ENCODE measurements at places on chromosomes 11 and 22. TPM values are rescaled to one million over a fixed set of nuclear protein-coding genes. Genes with fewer than 3 reads are reported as not detected.

The NRXN2 gene
- 0.72 TPM for total RNA-seq

DNA sequence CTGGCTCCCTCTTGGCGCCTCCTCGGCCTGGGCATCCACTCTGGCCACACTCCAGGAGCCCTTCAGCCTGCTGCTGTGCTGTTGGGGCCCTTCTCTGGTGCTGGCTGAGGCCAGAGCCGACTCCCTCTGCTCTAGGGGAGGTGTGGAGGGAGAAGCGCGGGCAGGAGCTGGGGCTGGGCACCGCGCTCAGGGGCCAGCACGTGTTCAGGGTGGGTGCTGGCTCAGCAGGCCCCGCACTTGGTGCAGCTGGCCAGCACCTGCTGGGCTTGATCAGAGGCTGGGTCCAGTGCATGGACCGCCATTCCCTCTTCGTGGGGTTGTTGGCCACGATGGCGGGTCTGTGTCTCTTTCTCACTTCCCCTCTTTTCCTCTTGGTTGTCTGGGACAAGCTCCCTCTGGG, 2381.0 kb downstream of the LRRC4C start:
- no peaks in the 10 kb centered on the region for H3K4me1 ChIP-seq
- H3K27me3 ChIP-seq = no peaks in the 10 kb centered on the region
- no peak for DNase-seq
- no peaks in the 10 kb centered on the region for H3K36me3 ChIP-seq
- no peak overlapping the region for H3K4me3 ChIP-seq
- H3K27ac ChIP-seq = no peak overlapping the region

DNA sequence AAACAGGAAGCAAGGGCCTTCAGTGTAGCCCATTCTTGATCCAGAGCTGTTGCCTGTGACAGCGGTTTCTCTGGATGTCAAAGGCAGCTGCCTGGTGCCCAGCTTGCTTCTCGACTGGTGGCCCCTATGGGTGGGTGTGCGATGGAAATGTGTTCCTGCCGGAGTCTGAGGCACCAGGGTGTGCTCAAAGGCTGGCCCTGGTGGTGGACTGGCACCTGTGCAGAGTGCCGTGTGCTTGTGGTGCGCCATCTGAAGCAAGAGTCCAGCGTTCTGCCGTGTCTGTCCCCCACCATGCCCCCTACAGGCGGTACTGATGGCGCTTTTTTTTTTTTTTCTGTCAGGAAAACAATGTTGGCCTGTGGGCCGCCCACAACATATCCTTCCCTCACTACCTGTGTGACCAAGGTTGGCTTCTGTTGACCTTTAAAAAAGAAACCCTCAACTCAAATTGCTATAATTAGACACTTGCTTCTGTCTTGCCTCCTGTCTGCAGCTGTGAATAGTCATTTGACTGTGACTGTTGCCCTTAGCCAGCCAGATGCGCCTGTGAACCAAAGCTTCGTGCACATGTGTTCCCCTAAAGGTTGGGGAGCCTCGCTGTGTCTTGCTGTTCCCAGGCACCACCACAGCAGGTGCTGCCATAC, 4.7 kb upstream of the RANBP1 start:
- DNase-seq = no peak
- peaks cover 86% of the 10 kb centered on the region for H3K36me3 ChIP-seq
- peaks cover 6% of the 10 kb centered on the region for H3K4me1 ChIP-seq
- H3K27me3 ChIP-seq = no peaks in the 10 kb centered on the region
- H3K27ac ChIP-seq = no peak overlapping the region

GRCh38 chr11:73940801-73941570, 9.8 kb upstream of the DNAJB13 start:
- no peaks in the 10 kb centered on the region for H3K27me3 ChIP-seq
- H3K4me1 ChIP-seq = no peaks in the 10 kb centered on the region
- no peaks in the 10 kb centered on the region for H3K36me3 ChIP-seq
- DNase-seq = no peak
- H3K27ac ChIP-seq = no peak overlapping the region

GRCh38 chr11:84218318-84218717, 932.2 kb upstream of the CCDC90B start:
- no peak overlapping the region for H3K27ac ChIP-seq
- no peaks in the 10 kb centered on the region for H3K4me1 ChIP-seq
- no peak overlapping the region for H3K4me3 ChIP-seq
- H3K36me3 ChIP-seq = no peaks in the 10 kb centered on the region
- H3K27me3 ChIP-seq = no peaks in the 10 kb centered on the region
- no peak for DNase-seq

The PIWIL4 gene
- total RNA-seq = 2.9 TPM

DNA sequence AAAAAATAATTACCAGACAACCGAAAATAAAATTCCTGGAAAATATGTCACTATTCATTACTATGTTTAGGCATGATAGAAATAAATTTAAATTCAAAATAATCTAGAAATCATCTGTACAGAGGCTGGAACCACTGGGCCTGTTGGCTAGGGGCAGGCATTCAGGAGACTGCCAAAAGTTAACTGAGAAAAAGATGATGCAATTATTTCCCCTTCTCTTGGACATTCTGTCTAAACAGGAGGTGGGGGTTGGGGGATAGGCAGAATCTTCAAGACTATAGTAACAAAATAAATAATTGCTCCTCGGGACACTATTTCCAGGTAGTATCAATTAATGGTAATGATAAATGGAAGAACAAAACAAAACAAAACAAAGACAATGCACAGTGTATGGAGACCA, 14.1 kb downstream of the BTBD10 start:
- no peaks in the 10 kb centered on the region for H3K36me3 ChIP-seq
- H3K27ac ChIP-seq = no peak overlapping the region
- peaks cover 12% of the 10 kb centered on the region for H3K4me1 ChIP-seq
- H3K27me3 ChIP-seq = no peaks in the 10 kb centered on the region
- DNase-seq = no peak

- peaks cover 55% of the 10 kb centered on the region for H3K4me1 ChIP-seq
- no peaks in the 10 kb centered on the region for H3K27me3 ChIP-seq
- DNase-seq = no peak
- H3K4me3 ChIP-seq = no peak overlapping the region
These were observed 27.2 kb downstream of the BMAL1 start for GRCh38 chr11:13304655-13305335.

GRCh38 chr11:67614730-67615714, 8.3 kb downstream of the NDUFV1 start:
- H3K4me1 ChIP-seq = peaks cover 13% of the 10 kb centered on the region
- peak; percentile 78 for DNase-seq
- peak overlapping the region; percentile 84 for H3K27ac ChIP-seq
- peaks cover 27% of the 10 kb centered on the region for H3K36me3 ChIP-seq
- H3K27me3 ChIP-seq = no peaks in the 10 kb centered on the region

- no peak for DNase-seq
- H3K36me3 ChIP-seq = no peaks in the 10 kb centered on the region
- H3K4me1 ChIP-seq = no peaks in the 10 kb centered on the region
- H3K27me3 ChIP-seq = no peaks in the 10 kb centered on the region
- H3K4me3 ChIP-seq = no peak overlapping the region
These were observed 67.6 kb downstream of the BARX2 start for GRCh38 chr11:129443276-129443675.

The CTNND1 gene
- total RNA-seq = 245 TPM

The KLHL35 gene
- total RNA-seq = 3.4 TPM

DNA sequence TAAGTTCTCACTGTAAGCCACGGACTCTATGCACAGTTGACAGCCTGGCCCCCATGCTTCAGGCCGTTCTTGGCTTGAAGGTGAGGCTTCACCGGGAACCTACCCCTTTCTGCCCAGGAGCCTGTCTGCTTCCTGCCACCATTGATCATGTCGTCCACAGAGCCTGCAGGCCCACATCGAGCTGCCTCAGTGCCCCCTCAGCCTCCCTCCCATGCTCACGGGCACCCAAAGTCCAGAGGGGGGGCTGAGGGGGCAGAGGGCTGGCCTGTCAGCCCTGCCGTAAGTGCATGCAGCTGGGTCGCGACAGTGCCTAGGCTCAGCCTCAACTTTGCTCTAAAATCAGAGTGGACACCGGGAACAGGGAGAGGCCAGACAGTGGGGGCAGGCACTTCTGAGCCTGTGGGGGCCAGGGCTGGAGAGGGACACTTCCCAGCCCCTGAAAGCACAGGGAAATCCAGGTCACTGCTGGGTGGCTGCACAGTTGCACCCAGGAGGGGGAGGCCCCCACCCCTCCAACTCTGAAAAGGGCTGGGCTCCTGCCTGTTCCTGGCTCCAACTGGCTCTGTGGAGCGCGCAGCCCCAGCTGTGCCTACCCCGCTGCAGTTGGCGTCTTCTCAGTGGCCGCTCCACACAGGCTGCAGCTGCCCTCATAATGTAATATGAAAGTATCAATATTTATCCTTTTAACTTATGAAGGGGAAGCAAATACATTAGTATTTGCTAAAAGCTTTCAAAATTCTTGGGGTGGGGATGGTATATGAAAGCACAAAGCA, 598.6 kb downstream of the DLG2 start:
- no peak for DNase-seq
- H3K4me3 ChIP-seq = no peak overlapping the region
- no peaks in the 10 kb centered on the region for H3K27me3 ChIP-seq
- no peak overlapping the region for H3K27ac ChIP-seq
- no peaks in the 10 kb centered on the region for H3K4me1 ChIP-seq
- H3K36me3 ChIP-seq = no peaks in the 10 kb centered on the region

The NCR3LG1 gene
- 5.6 TPM for total RNA-seq

DNA sequence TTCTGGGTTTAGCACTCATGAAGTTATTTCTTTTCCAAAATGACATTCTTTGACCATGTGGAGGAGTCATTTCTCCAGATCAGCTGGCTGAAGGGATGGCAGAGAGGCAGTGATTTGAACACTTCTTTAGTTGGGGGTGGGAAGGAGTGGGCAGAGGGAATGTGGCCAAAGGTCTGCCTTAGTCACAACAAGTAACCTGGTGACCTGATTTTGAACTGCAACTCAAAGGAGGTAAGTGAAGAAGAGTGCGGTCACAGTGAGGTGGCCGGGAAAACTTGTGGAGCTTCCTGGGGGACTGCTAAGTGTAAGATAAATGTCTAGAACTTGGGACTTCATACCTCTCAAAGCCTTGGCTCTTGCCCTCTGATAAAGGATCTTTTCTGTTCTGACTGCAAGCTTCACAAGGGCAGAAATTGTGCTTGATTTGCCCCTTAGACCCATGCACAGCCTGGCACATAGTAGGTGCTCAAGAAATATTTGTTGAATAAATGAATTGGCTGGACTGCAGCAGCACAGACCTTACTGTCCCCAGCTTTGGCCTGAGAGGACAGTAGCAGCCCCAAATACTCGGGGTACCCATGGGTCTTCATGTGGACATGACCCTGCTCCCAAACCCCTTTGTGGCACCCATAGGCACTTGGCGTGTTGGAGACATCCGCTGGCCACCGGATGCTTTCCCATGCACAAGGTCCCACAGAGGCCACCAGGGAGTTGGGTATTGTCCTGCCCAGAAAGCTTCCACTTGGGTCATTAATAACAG, 99.0 kb upstream of the ALX4 start:
- H3K27me3 ChIP-seq = no peaks in the 10 kb centered on the region
- no peaks in the 10 kb centered on the region for H3K4me1 ChIP-seq
- H3K4me3 ChIP-seq = no peak overlapping the region
- no peaks in the 10 kb centered on the region for H3K36me3 ChIP-seq

- H3K4me3 ChIP-seq = no peak overlapping the region
- no peaks in the 10 kb centered on the region for H3K4me1 ChIP-seq
- H3K27me3 ChIP-seq = no peaks in the 10 kb centered on the region
- H3K36me3 ChIP-seq = no peaks in the 10 kb centered on the region
These were observed 433.2 kb downstream of the GUCY1A2 start for GRCh38 chr11:106585061-106585460.

The CAPN5 gene
- total RNA-seq = 6.5 TPM

GRCh38 chr11:119585043-119585781, 143.8 kb downstream of the NECTIN1 start:
- H3K27me3 ChIP-seq = peaks cover 15% of the 10 kb centered on the region
- no peaks in the 10 kb centered on the region for H3K36me3 ChIP-seq
- peaks cover 16% of the 10 kb centered on the region for H3K4me1 ChIP-seq
- no peak overlapping the region for H3K27ac ChIP-seq

GRCh38 chr11:2091786-2092463, 47.3 kb downstream of the IGF2 start:
- H3K36me3 ChIP-seq = no peaks in the 10 kb centered on the region
- peaks cover under 1% of the 10 kb centered on the region for H3K4me1 ChIP-seq
- H3K27me3 ChIP-seq = no peaks in the 10 kb centered on the region
- no peak overlapping the region for H3K27ac ChIP-seq
- DNase-seq = peak; percentile 46

GRCh38 chr11:66491315-66491935, 11.2 kb downstream of the DPP3 start:
- no peak overlapping the region for H3K27ac ChIP-seq
- H3K4me3 ChIP-seq = no peak overlapping the region
- no peak for DNase-seq
- peaks cover 53% of the 10 kb centered on the region for H3K36me3 ChIP-seq

GRCh38 chr11:1917523-1918435, 1.7 kb upstream of the TNNT3 start:
- no peaks in the 10 kb centered on the region for H3K27me3 ChIP-seq
- H3K36me3 ChIP-seq = no peaks in the 10 kb centered on the region
- H3K27ac ChIP-seq = no peak overlapping the region
- H3K4me3 ChIP-seq = no peak overlapping the region

- no peak overlapping the region for H3K27ac ChIP-seq
- no peak overlapping the region for H3K4me3 ChIP-seq
- no peaks in the 10 kb centered on the region for H3K4me1 ChIP-seq
- DNase-seq = no peak
- H3K27me3 ChIP-seq = no peaks in the 10 kb centered on the region
- no peaks in the 10 kb centered on the region for H3K36me3 ChIP-seq
These were observed 913.8 kb upstream of the CHORDC1 start for GRCh38 chr11:91136631-91137030.

- H3K27ac ChIP-seq = no peak overlapping the region
- DNase-seq = no peak
- H3K4me3 ChIP-seq = no peak overlapping the region
- H3K4me1 ChIP-seq = peaks cover 24% of the 10 kb centered on the region
- no peaks in the 10 kb centered on the region for H3K27me3 ChIP-seq
These were observed 4.1 kb downstream of the EED start for GRCh38 chr11:86248609-86249008.

DNA sequence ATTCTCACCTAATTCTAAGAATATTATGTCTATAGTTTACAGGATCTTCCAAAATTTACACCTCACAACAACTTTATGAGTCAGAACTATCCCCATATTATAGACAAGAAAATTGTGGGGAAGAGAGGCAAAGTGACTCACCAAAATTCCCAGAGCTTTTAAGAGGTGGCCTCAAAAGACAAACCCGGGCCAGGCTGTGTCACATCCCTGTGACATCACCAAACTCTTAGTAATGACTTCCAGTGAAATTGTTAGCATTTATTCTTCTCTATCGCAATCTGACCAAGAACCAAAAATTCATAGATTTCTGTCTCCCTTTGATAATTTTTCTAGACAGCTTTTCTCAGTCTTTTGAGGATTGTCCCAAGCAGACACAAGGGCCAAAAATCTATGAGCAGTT, 134.3 kb downstream of the SNX19 start:
- no peaks in the 10 kb centered on the region for H3K27me3 ChIP-seq
- H3K27ac ChIP-seq = no peak overlapping the region
- no peaks in the 10 kb centered on the region for H3K4me1 ChIP-seq
- no peak for DNase-seq
- H3K36me3 ChIP-seq = no peaks in the 10 kb centered on the region

- peaks cover 54% of the 10 kb centered on the region for H3K4me1 ChIP-seq
- H3K27ac ChIP-seq = no peak overlapping the region
These were observed 51.8 kb downstream of the SCUBE1 start for GRCh38 chr22:43291381-43291780.

Data from upper lobe of right lung (tissue), 1 donor.